Suppressor macrophage treated with lipopolysaccharide for 1 hour (primary cell): ENCODE measurements at places on chromosomes 7 and 10.

GRCh38 chr10:28445516-28445915 lies 87.4 kb upstream of the WAC start:
- no peak for DNase-seq

GRCh38 chr10:70595566-70596016 lies 7.0 kb downstream of the PRF1 start:
- no peak for DNase-seq

DNA sequence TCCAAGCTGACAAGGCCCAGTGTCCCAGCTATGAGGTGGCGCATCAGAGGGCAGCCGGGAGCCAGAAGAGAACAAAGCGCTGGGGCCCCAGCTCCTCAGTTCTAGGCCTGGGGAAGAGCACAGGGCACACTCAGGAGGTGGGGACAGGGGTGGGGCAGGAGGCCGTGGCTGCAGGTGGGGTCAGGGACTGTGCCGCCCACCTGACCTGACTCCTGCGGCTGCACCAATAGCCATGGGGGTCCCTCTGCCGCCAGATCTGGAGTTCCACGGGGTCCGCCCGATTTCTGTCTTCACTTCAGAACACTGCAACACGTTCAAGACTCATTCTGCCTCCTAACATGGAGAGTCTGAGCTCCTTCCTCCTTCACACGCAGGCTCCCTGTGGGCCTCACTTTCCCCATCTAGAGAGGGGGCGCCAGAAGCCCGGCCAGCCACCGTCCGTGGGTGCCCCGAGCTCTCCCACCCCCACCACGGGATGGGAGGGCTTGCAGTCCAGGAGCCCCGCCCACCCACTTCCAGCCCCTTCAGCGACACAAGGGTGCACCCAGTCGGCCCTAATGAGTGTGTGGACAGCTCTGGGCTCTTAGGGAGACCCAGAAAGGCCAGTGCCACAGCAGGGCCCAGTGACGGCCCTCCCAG lies 278.3 kb downstream of the MAD1L1 start:
- no peak for DNase-seq

DNA sequence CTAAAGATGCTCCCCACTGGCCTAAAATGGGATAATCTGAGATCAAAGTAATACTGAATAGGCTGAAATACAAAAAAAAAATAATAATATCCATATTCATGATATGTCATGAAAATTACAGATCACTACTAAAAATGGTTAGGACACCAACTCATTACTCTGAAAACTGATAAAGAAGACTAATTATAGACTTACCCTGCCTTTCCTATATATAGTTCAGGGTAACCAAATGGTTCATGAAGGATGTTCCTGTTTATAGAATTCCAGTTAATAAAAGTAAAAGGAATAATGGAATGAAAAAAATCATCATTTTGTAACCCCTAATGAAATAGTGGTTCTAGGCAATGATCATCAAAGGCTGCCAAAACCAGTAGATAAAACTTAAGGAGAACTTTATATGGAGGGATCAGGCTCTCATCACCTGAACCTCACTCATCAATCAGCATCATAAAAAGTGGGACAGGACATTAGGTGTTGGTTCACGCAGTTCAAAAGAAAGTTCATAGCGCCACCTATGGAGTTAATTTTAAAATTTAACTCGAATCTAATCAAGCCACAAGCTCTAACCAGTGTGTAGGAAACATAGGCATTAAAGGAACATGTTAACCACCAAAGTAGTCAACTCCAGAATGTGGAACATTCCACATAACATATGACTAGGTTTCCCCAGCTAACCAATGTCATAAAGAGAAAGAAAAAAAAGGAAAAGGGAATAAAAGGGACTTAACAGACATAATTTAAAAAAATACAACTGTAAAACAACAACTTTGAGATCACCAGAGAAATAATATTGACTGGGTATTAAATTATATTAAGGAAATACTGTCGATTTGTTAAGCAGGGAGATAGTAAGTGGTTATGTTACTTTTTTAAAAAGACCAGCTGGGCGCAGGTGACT lies 35.7 kb downstream of the P4HA1 start:
- peak; percentile 35 for DNase-seq

DNA sequence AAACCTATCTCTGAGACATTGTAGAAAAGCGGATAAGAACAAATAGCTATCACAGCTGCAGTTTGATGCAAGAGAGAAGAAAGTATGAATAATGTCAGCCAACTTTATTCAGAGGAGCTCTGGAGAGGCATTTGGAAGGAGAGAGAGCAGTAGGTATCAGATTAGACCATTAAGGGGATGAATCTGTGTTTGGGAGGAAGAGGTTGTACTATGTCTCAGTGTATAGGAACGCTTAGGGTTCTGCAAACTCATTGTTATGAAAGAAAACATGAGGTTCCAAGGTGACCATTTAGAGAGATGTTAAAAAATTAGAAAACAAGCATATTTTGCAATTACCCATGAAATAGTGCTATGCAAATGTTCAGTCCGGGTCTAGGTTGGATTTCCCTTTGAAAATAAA lies 207.5 kb upstream of the GNAI1 start:
- no peak for DNase-seq

- DNase-seq: no peak
Measured at GRCh38 chr7:113013761-113014449, 72.7 kb downstream of the GPR85 start.

- DNase-seq: no peak
Measured at GRCh38 chr7:100171087-100171681, 2.8 kb upstream of the GAL3ST4 start.

GRCh38 chr7:47231032-47231431 lies 350.9 kb downstream of the TNS3 start:
- DNase-seq: no peak

DNA sequence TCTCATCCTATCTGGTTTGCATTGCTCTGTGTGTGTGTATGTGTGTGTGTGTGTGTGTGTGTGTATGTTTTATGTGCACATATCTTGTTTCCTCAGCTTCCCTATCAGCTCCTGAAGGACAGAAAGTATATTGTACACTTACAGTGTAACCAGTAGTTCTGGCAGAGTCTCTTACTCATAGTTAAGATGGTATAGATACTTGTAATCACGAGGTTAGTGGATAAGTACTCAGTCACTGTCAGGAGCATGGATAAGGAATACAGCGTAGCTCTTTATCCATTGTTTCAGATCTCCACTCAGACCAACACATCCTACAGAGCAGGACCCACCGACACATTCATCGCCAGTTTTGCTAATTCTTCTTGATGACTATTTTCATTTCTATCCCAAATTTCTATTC lies 275.0 kb downstream of the TSPAN12 start:
- no peak for DNase-seq

- DNase-seq: peak; percentile 29
Measured at GRCh38 chr7:150959739-150960734, 18.1 kb downstream of the KCNH2 start.

- peak; percentile 71 for DNase-seq
Measured at GRCh38 chr10:79270466-79271246, 76.6 kb upstream of the PPIF start.

DNA sequence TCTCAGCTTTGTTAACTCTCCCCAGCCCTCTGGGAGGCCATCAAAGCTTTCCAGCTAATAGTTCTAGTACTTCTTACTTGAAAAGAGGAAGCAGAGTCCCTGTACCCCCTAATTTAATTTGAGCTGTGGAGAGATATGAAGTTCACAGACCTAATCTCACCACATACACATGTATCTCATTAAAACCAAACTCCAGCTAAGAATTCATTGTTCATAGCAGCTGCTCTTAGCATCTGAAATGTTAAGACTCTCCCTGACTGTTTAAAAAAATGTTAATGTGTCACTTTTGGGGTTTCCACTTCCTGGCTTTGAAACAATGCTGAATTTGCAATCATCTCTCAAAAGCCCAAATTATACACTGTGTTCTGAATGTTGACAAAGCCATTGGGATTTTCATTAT lies 16.2 kb upstream of the MRC1 start:
- DNase-seq: no peak

DNA sequence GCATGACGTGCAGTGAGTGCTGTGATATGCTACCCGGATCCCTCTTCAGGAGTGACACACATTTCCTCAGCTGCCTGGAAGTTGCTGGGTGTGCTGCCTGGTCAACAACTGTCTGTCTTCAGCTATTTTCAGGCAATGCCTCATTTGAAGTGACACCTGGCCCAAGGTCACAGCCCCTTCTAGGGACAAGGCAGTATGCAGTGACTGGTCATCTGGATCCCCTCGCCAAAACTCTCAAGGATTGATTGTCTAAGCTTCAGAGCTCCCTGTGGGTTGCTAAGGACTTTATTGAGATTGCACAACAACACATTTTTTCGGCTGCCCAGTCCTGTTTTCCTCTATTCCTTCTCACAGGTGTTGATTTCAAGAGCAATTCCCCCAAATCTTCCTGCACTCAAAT lies 108.8 kb downstream of the GNAI1 start:
- no peak for DNase-seq

DNA sequence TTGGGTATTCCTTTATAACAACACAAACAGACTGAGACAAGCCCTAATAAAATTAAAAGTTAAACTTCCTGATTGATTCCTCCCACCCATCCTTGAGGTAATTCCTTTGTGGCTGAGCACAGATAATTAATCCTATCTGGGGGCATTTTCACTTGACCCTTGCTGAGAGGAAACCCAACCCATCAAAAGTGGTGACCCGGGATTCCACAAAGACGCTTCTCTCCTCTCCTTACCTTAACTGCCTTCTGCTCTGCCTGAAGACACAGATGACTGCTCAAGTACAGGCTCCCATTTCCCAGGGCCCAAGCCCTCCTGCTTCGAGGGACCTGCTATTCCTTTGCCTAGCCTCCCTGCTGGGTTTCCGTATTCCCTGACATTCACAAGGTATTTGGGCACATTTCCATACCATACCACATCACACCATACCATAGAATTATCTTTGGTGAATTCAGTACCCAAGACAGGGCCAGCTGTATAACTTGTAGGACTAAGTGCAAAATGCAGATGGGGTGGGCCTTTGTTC lies 9.8 kb upstream of the MAPK8 start:
- no peak for DNase-seq

GRCh38 chr7:132171130-132171576 lies 405.1 kb downstream of the PLXNA4 start:
- DNase-seq: no peak

- no peak for DNase-seq
Measured at GRCh38 chr7:101303102-101303701, 18.4 kb downstream of the IFT22 start.

- DNase-seq: no peak
Measured at GRCh38 chr10:49608166-49609005, 1.7 kb upstream of the SLC18A3 start.

GRCh38 chr7:123210986-123211385 lies 11.2 kb upstream of the SLC13A1 start:
- no peak for DNase-seq

DNA sequence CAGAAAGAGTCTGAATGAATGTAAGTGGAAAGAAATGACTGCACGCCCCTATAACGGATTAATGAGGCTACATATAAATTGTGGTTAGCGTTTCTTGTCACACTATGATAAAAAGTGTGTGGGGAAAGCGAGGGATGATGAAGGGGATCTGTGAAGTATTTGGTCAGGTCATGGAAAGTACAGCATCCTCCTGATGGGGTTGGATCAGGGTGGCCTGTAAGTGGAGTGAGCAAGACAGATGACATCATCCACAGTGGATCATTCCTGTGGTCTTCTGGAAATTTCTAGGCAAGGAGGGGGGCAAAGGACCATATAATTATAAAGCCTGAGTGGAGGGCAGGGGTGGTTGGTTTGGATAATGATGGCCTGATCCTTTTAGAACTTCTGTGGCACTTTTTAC lies 606.0 kb downstream of the INHBA start:
- DNase-seq: no peak

- DNase-seq: peak; percentile 43
Measured at GRCh38 chr7:82443547-82444219, at the start of gene CACNA2D1. TSS of gene CACNA2D1 (minus strand) at chr7:82443777.

DNA sequence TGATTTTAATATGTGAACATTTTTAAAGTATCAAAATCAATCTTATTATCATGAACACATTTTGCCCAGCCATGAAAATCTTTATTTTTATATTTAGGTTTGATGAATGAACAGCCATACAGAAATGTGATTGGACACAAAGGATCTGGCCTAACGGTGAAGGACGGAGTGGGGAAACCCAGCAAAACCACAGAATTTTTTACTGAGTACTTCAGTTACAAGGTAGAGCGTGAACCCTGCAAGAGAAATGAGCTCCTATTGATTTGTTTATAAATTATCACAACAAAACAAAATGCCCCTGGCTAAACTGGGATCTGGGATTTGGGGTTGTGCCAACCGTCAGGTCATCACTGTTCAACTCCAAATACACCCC lies 118.8 kb downstream of the JAZF1 start:
- no peak for DNase-seq

GRCh38 chr10:3909339-3909738 lies 124.3 kb upstream of the KLF6 start:
- no peak for DNase-seq

DNA sequence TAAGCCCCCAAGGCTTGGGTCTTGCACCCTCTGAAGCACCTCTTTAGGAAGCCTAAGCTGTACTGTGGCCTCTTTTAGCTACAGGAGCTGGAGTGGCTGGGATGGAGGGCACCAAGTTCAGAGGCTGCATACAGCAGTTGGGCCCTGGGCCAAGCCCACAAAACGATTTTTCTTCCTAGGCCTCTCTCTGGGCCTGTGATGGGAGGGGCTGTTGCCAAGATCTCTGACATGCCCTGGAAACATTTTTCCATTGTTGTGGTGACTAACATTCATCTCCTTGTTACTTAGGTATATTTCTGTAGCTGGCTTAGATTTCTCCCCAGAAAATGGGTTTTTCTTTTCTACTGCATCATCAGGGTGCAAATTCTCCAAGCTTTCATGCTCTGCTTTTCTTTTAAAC lies 375.7 kb upstream of the NPSR1 start:
- DNase-seq: no peak

DNA sequence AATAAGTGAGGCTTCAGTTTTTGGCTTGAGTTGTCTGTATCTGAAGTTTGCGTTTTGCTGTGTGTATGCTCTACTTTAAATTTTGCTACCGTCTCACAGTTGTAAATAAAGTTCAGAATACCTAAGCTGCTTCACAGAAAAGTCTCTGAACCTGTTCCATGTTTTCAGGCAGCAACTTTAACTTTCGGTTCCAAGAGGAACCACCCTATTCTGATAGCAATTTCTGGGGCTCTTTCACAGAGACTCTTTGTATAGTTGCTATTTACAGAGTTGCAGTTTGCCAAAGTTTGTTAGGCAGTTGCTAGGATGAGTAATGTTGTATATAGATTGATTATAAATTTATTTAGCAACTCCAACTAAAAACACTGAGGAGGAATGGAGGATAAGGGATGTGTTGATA lies 5.7 kb downstream of the FAM221A start:
- DNase-seq: no peak
